Natural killer cell treated with Interleukin-12 subunit alpha and Interleukin-12 subunit beta and Interleukin-15 and Interleukin-18, amount 100 ng/mL, for 72 hours (primary cell): ENCODE measurements at places on chromosomes 7 and 10. TPM values are rescaled to one million over a fixed set of nuclear protein-coding genes. Genes with fewer than 3 reads are reported as not detected.

Gene SLC13A4
- not detected for total RNA-seq

- no peak for DNase-seq
Observed at GRCh38 chr10:1449021-1449420, 288.3 kb downstream of the ADARB2 start.

Gene NKX1-2
- total RNA-seq: not detected

- DNase-seq: no peak
Observed at GRCh38 chr10:22669163-22669711, 45.1 kb downstream of the PIP4K2A start.

GRCh38 chr7:39453743-39454355 is 112.4 kb upstream of the YAE1 start:
- peak; percentile 65 for DNase-seq

- DNase-seq: no peak
Observed at GRCh38 chr7:18425227-18425626, 70.3 kb upstream of the HDAC9 start.
